Left ventricle myocardium inferior (tissue), 1 donor: ENCODE measurements at places on chromosomes 16 and 17. TPM values are rescaled to one million over a fixed set of nuclear protein-coding genes. Genes with fewer than 3 reads are reported as not detected.
A peak's percentile ranks its signal among the peaks of the same experiment; 100 is the strongest.

DNA sequence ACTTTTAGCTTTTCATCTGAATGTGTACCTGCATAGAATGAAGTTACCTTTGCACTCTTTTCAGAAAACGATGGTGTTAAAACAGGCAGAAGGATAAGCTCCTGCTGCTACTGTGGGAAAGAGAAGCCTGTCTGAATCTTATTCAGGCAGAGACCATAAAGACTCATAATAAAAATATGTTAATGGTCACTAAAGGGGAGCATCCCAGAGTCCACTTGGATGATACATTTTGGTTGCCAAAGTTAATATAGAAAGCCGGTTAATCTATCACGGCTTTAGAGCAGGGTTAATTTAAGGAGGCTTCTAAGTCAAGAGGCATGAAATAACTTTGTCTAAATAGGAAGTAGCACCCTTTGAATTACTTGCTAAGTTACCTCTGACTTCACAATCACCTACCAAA is 2.9 kb downstream of the MARCHF10 start:
- no peak for DNase-seq
- H3K4me1 ChIP-seq: peaks cover 8% of the 10 kb centered on the region
- no peaks in the 10 kb centered on the region for H3K36me3 ChIP-seq
- no peak overlapping the region for H3K27ac ChIP-seq

ATP6V0A1 gene
- total RNA-seq: 25.6 TPM

GRCh38 chr16:7400117-7400890 is 67.7 kb downstream of the RBFOX1 start:
- H3K4me3 ChIP-seq: no peak overlapping the region
- peaks cover 34% of the 10 kb centered on the region for H3K4me1 ChIP-seq
- H3K27ac ChIP-seq: no peak overlapping the region
- H3K27me3 ChIP-seq: no peaks in the 10 kb centered on the region

DNA sequence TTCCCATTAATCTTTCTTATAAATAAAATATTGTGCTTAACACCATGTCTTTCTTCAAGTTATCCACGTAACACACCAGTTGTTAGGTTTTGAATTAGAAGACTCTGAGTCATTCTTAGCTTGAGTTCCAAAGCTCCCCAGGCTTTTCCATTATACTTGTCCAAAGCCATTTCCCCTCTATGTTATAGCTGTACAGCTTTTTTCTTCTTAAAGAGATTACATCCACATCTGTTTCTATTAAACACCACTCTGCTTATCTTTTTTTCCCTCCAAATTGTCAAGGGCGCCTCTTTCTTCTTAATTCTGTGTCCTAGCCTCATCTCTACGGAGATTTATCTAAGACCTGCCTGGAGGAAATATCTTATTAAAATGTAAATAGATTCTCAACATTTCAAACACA is 139.4 kb upstream of the CPHXL start:
- H3K4me1 ChIP-seq: no peaks in the 10 kb centered on the region
- no peak for DNase-seq
- no peak overlapping the region for H3K4me3 ChIP-seq
- no peaks in the 10 kb centered on the region for H3K27me3 ChIP-seq

DNA sequence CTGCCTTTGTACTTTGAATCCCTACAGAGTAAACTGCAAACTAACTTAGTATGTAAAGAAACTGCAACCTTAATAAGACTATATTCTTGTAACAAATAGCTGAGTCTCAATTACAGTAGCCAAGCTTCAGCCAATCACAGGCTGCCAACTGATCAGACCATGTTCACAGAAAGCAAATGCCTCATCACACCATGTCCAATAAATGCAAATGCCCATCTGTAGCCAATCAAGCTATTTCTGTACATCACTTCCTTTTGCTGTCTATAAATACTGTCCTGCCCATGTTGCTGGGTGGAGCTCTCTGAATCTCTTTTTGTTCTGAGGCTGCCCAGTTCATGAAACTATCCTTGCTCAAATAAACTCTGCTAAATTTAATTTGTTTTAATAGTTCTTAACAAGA is 531.7 kb upstream of the TOM1L1 start:
- H3K27ac ChIP-seq: no peak overlapping the region
- no peak for DNase-seq
- no peaks in the 10 kb centered on the region for H3K36me3 ChIP-seq
- no peak overlapping the region for H3K4me3 ChIP-seq

GRCh38 chr17:8753976-8754440 is 4.3 kb downstream of the SPDYE4 start:
- no peak for DNase-seq
- H3K27me3 ChIP-seq: peaks cover 37% of the 10 kb centered on the region

HDAC5 gene
- 62.6 TPM for total RNA-seq

HAGHL gene
- total RNA-seq: 12.0 TPM

GRCh38 chr17:73695035-73695738 is 50.9 kb upstream of the SDK2 start:
- H3K27me3 ChIP-seq: peaks cover 45% of the 10 kb centered on the region
- H3K36me3 ChIP-seq: no peaks in the 10 kb centered on the region
- no peaks in the 10 kb centered on the region for H3K4me1 ChIP-seq

- no peaks in the 10 kb centered on the region for H3K27me3 ChIP-seq
- peaks cover 44% of the 10 kb centered on the region for H3K36me3 ChIP-seq
- no peak overlapping the region for H3K4me3 ChIP-seq
- peaks cover 9% of the 10 kb centered on the region for H3K4me1 ChIP-seq
These were observed 157.3 kb downstream of the AATF start for GRCh38 chr17:37106049-37106448.

DNA sequence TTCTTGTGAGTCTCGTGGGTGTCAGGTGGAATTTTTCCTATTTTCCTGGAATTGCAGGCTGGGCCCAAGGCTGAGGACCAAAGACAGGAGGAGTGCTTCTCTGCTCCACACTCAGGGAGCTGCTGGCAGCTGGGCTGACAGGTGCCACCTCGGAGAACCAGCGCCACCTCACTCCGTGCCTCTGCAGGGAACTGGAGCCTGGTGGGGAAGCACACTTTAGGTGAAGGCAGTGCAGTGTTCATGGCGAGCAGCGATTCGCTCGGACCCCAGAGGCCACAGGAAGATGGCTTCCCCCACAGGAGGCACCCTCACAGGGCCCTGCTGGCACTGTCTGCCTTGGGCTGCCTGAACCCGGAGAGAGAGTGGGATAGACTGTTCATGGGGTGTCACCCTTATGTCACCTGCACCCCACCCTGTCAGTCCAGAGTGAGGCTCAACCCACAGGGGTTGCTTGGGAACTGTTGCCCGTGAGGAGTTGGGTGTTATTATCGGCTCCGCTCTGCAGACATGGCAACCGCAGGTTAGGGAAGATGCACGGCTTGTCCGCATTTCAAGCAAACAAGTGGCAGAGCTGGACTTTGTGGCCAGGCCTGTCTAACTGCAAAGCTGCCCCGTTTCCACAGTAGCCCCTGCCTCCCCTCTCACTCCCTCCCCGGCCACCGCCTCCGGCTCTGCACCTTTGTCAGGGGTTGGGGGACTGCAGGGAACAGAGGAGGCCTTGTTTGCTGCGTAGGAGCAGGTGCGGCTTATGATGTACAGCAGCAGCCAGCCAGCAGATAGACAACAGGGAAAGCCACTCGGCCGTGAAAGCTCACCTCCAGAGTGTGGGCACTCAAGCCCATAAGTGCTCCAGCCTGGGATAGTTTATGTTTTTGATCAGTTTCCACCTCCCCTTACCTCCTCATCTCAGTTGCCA is 15.5 kb downstream of the TBC1D24 start:
- no peak overlapping the region for H3K27ac ChIP-seq
- peaks cover 21% of the 10 kb centered on the region for H3K4me1 ChIP-seq
- H3K4me3 ChIP-seq: no peak overlapping the region
- no peaks in the 10 kb centered on the region for H3K27me3 ChIP-seq

GRCh38 chr17:18043491-18043890 is 4.3 kb downstream of the GID4 start:
- no peaks in the 10 kb centered on the region for H3K27me3 ChIP-seq
- H3K4me1 ChIP-seq: peaks cover 52% of the 10 kb centered on the region
- no peak overlapping the region for H3K4me3 ChIP-seq
- H3K27ac ChIP-seq: peak overlapping the region; percentile 1
- peaks cover 24% of the 10 kb centered on the region for H3K36me3 ChIP-seq
- DNase-seq: no peak

DNA sequence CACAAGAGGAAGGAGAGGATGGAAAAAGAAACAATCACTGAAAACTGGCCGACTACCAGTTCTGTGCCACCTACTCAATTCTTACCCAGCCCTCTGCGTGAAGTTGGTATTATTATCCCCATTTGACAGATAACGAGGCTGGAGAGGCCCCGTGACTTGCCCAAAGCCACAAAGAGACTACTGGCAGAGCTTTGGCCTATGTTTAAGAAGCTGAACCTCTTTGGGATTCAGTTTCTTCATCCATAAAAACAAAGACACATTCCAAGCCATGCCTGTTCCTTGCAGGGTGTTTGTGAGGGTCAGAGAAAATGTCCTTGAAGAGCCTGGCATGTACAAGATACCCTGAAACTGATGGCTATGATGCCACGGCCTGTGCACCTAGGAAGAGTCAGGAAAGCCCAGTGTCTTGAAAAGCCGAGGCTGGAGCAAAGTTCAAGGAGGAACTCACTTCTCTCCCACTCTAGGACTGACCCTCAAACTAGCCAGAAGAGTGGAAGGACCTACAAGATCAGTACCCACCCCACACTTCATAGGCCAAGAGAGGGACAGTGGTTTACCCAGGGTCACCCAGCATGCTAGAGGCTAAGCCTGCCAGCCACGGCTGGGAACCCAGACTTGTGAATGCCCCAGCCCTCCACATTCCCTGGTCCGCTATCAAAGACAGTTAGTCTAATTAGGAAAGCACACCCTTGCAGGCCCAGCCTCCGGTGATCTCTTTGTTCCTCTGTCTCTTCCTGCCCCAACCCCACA is 1.6 kb upstream of the ACSF2 start:
- peaks cover 50% of the 10 kb centered on the region for H3K4me1 ChIP-seq
- no peak overlapping the region for H3K4me3 ChIP-seq
- no peak for DNase-seq
- H3K36me3 ChIP-seq: no peaks in the 10 kb centered on the region
- H3K27me3 ChIP-seq: no peaks in the 10 kb centered on the region

GPRC5B gene
- 82.3 TPM for total RNA-seq

SLFN12L gene
- total RNA-seq: 0.25 TPM

MRPL45 gene
- total RNA-seq: 39.5 TPM

GRCh38 chr16:6835941-6836340 is 496.7 kb upstream of the RBFOX1 start:
- no peak for DNase-seq
- H3K4me1 ChIP-seq: no peaks in the 10 kb centered on the region
- H3K27me3 ChIP-seq: no peaks in the 10 kb centered on the region
- H3K27ac ChIP-seq: no peak overlapping the region

DNA sequence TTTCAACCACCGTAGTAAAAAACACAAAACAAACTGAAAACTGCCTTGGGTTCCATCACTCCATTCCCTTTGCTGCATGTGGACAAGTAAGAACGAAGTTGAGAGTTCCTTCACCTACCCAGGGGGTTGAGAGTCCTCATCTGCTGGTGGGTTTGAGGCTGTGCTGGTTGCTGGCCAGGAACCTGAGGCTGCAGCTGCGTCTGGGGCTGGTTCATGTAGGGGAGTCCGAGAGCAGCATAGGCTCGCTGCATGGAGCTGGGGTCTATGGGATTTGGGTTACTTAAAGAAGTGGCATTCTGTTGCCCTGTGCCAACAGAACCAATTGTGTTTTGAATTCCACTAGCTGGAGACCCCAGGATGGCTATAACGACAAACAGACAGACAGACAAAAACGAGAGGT is 65.2 kb upstream of the TRAP1 start:
- H3K27ac ChIP-seq: no peak overlapping the region
- no peaks in the 10 kb centered on the region for H3K27me3 ChIP-seq
- no peak for DNase-seq

GRCh38 chr17:22300731-22301352 is 608.5 kb downstream of the KCNJ18 start:
- no peak overlapping the region for H3K4me3 ChIP-seq
- H3K4me1 ChIP-seq: no peaks in the 10 kb centered on the region
- no peak overlapping the region for H3K27ac ChIP-seq
- DNase-seq: no peak
- no peaks in the 10 kb centered on the region for H3K36me3 ChIP-seq

PRAC1 gene
- total RNA-seq: not detected

APPBP2 gene
- 16.6 TPM for total RNA-seq

DNA sequence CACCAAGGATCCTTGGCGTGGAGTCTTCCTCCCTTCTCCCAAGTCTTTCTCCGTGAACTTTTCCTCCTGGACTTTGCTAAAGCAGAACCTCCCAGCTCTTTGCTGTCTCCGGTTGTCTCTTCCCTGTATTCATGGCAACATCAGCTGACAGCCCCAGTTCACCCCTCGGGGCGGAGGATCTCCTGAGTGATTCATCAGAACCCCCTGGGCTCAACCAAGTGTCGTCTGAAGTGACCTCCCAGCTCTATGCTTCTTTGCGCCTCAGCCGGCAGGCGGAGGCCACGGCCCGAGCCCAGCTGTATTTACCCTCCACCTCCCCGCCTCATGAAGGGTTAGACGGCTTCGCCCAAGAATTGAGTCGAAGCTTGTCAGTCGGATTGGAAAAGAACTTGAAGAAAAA is 943 bp downstream of the CNTROB start:
- H3K27ac ChIP-seq: peak overlapping the region; percentile 85
- peaks cover 31% of the 10 kb centered on the region for H3K4me1 ChIP-seq
- H3K27me3 ChIP-seq: no peaks in the 10 kb centered on the region
- H3K4me3 ChIP-seq: peak overlapping the region; percentile 89
- peaks cover 34% of the 10 kb centered on the region for H3K36me3 ChIP-seq

- peak; percentile 90 for DNase-seq
- peak overlapping the region; percentile 96 for H3K27ac ChIP-seq
- H3K4me3 ChIP-seq: peak overlapping the region; percentile 77
- no peaks in the 10 kb centered on the region for H3K36me3 ChIP-seq
- H3K4me1 ChIP-seq: peaks cover 69% of the 10 kb centered on the region
- peaks cover 29% of the 10 kb centered on the region for H3K27me3 ChIP-seq
These were observed 49.8 kb upstream of the BAHCC1 start for GRCh38 chr17:81345228-81346089.

- no peaks in the 10 kb centered on the region for H3K36me3 ChIP-seq
- H3K27ac ChIP-seq: no peak overlapping the region
- H3K4me1 ChIP-seq: peaks cover 12% of the 10 kb centered on the region
- no peak for DNase-seq
These were observed 18.1 kb downstream of the PIPOX start for GRCh38 chr17:29061036-29061435.

GRCh38 chr16:27425961-27426360 is 24.0 kb downstream of the IL21R start:
- H3K27ac ChIP-seq: no peak overlapping the region
- no peaks in the 10 kb centered on the region for H3K36me3 ChIP-seq

KRT12 gene
- not detected for total RNA-seq

NXPH3 gene
- total RNA-seq: 4.0 TPM

DNA sequence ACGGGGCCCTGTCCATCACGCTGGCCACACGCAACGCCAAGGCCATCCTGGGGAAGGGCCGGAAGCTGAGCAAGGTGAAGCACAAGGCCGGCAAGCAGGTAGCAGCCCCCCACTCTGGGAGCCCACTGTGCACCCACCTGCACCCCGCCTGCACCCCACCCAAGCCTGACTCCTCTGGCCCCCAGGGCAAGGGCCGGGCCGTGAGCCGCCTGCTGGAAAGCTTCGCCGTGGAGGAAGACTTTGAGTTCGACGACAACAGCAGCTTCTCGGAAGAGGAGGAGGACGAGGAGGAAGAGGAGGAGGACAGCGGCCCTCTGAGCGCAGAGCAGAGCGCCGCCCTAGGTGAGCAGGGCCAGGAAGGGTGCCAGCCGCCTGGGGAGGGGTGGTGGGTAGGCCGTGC is 54.0 kb downstream of the ACTG1 start:
- peaks cover 12% of the 10 kb centered on the region for H3K4me1 ChIP-seq
- H3K27me3 ChIP-seq: no peaks in the 10 kb centered on the region
- H3K4me3 ChIP-seq: peak overlapping the region; percentile 54
- DNase-seq: no peak
- H3K27ac ChIP-seq: peak overlapping the region; percentile 64
